ENCODE measurements at places on chromosomes 2 and 18.

DNA sequence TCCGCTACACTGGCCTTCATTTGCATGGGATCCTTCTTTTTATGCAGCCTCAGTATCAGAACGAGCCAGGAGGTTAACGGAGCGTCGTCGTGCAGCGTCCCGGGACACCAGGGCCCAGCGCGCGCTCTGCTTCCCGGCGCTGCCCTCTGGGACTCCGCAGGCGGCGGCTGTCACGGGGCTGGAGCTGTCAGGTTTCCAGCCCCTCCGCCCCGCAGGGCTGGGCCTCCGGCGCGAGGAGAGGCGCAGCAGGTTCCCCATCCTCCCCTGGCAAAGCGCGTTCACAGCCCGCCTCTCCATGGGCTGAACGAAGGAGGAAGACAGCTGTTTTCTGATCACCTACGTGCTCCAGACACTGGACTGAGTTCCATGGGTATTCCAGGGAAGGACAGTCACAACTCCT lies 12.5 kb upstream of the PAX8 start:
- no peak for DNase-seq

DNA sequence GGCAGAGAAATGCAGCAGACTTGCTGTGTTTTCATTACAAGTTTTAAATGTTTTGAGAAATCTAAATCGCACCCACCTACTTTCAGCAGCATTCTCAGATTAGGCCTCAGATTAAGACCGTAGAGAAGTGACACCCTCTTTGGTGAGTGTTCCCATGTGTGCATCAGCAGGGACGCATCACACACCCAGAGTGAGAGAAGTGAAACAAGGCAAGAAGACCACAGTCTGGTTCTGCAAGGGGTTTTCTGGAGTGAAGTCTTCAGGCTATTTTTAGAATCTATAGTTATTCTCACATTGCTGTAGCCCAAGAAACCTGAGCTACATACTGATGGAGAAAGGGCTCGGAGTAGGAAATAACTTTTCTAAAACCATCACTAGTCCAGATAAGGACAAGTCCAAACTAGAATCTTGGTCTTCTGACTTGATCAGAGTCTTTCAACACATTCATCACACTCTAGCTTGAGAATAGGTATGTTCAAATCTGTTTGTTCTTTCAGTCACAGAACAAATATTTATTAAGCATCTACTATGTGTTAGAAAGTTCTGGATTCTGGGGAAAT lies 1216.6 kb upstream of the PIK3C3 start:
- no peak for DNase-seq

DNA sequence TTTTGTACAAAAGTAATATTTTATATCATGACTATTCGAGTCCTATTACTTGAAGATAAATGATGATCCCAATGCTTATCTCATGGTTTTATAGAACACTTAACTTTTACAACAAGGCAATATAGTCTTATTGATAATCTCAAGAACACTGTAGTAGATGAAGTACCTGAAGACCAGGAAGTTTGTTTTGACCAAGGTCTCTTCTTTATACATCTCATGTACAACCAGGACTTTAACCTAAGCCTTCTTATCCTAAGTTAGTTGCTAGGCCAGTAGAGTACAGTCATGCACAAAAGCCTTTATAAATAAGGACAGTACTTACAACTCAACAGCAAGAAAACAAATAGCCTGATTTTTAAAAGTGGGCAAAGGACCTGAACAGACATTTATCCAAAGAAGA lies 147.7 kb upstream of the NOSTRIN start:
- no peak for DNase-seq

- DNase-seq: no peak
Measured at GRCh38 chr2:21047141-21048009, 3.5 kb upstream of the APOB start.

DNA sequence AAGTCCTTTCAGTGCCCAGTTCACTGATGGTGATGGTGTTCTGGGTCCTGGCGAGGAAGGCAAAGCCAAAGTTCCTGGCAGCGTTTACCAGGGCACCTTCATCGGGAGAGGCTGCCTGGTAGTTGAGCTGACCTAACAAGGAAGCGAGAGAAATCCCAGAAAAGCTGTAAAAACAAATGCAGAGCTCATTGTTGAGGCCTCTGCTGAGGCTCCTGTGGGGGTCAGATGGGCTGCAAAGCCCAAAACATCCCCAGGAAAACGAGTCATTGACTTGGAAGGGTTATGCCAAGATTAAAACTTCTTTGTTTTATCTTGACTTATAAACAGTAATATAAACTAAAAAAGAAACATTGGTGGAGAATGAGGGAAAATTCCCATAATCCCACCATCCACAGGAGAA lies 53.3 kb upstream of the NARS1 start:
- no peak for DNase-seq

- no peak for DNase-seq
Measured at GRCh38 chr2:159501743-159502142, 114.6 kb downstream of the BAZ2B start.

DNA sequence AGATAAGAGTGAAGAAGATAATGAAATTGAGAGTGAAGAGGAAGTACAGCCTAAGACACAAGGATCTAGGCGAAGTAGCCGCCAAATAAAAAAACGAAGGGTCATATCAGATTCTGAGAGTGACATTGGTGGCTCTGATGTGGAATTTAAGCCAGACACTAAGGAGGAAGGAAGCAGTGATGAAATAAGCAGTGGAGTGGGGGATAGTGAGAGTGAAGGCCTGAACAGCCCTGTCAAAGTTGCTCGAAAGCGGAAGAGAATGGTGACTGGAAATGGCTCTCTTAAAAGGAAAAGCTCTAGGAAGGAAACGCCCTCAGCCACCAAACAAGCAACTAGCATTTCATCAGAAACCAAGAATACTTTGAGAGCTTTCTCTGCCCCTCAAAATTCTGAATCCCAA lies 15.7 kb downstream of the MSH6 start:
- DNase-seq: no peak

GRCh38 chr18:10499230-10499629 lies 26.6 kb upstream of the NAPG start:
- DNase-seq: no peak

DNA sequence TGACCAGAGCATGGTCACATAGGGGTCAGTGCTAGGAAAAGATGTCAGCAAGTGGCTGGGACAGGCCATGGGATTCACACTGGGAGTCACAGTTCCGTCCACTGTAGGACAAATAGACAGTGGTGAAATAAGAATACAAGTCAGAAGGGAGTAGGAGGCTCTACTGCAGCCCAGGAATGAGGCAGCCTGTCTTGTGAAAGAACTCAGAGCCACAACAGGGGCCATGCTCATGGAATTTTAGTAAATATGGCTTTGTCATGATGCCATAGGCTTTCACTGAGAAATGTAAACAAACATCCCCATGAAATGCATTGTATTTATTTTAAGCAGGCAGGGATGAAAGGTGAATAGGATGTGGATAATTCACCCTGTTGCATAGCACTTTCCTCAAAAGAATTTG lies 504.3 kb downstream of the SOX11 start:
- DNase-seq: no peak

- DNase-seq: no peak
Measured at GRCh38 chr2:151833984-151834383, 5.8 kb upstream of the ARL5A start.

- DNase-seq: no peak
Measured at GRCh38 chr2:119692310-119692709, 13.3 kb downstream of the TMEM177 start.

GRCh38 chr2:138071720-138072719 lies 107.7 kb downstream of the HNMT start:
- DNase-seq: no peak
